ENCODE measurements at places on chromosomes 4 and X.

GRCh38 chr4:7879127-7879526 is 60.5 kb downstream of the AFAP1 start:
- DNase-seq, result no peak

GRCh38 chr4:53813998-53814397 is 222.7 kb upstream of the LNX1 start:
- no peak for DNase-seq

DNA sequence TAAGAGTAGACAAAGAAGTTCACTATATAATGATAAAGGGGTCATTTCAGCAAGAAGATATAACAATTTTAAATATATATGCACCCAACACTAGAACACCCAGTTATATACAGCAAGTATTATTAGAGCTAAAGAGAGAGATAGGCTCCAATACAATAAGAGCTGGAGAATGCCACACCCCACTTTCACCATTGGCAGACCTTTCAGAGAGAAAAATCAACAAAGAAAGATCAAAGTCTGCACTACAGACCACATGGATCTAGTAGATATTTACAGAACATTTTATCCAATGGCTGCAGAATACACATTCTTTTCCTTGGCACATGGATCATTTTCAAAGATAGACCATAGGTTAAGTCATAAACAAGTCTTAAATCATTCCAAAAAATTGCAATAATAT is 479.7 kb upstream of the DIAPH2 start:
- DNase-seq, result no peak

GRCh38 chr4:188008377-188008776 is 12.8 kb downstream of the ZFP42 start:
- DNase-seq, result no peak

- no peak for DNase-seq
Observed at GRCh38 chrX:8913655-8914409, 112.6 kb upstream of the FAM9A start.
